Adrenal gland (tissue), 19 donors: ENCODE measurements at places on chromosomes 13 and 19. TPM values are rescaled to one million over a fixed set of nuclear protein-coding genes. Genes with fewer than 3 reads are reported as not detected.

- no peak for DNase-seq
- no peak overlapping the region for H3K4me3 ChIP-seq
- H3K27me3 ChIP-seq = peaks cover 38% of the 10 kb centered on the region
- no peaks in the 10 kb centered on the region for H3K4me1 ChIP-seq
- H3K27ac ChIP-seq = no peak overlapping the region
Observed at GRCh38 chr13:83882606-83882959, 309 bp upstream of the SLITRK1 start.

GRCh38 chr19:49361438-49362047, 673 bp downstream of the TEAD2 start:
- peak; percentile 83 for DNase-seq
- peaks cover 10% of the 10 kb centered on the region for H3K36me3 ChIP-seq
- H3K4me3 ChIP-seq = peak overlapping the region; percentile 45

GRCh38 chr19:40305403-40305802, 20.3 kb upstream of the AKT2 start:
- no peaks in the 10 kb centered on the region for H3K27me3 ChIP-seq
- no peak overlapping the region for H3K4me3 ChIP-seq
- peak; percentile 81 for DNase-seq
- H3K27ac ChIP-seq = no peak overlapping the region
- H3K4me1 ChIP-seq = no peaks in the 10 kb centered on the region
- H3K36me3 ChIP-seq = no peaks in the 10 kb centered on the region

Gene KLK2
- total RNA-seq = not detected

- no peaks in the 10 kb centered on the region for H3K27me3 ChIP-seq
- H3K27ac ChIP-seq = no peak overlapping the region
- no peaks in the 10 kb centered on the region for H3K4me1 ChIP-seq
Observed at GRCh38 chr19:43306097-43306496, 36.8 kb upstream of the PSG9 start.

Gene OR7D4
- not detected for total RNA-seq

GRCh38 chr19:35433448-35433847, 14.6 kb upstream of the FFAR2 start:
- H3K27ac ChIP-seq = no peak overlapping the region
- no peaks in the 10 kb centered on the region for H3K36me3 ChIP-seq
- no peak for DNase-seq
- no peaks in the 10 kb centered on the region for H3K27me3 ChIP-seq

- no peaks in the 10 kb centered on the region for H3K27me3 ChIP-seq
- no peak overlapping the region for H3K4me3 ChIP-seq
- no peak for DNase-seq
- no peaks in the 10 kb centered on the region for H3K36me3 ChIP-seq
- no peak overlapping the region for H3K27ac ChIP-seq
- no peaks in the 10 kb centered on the region for H3K4me1 ChIP-seq
Observed at GRCh38 chr13:38905081-38905480, 85.5 kb downstream of the STOML3 start.

DNA sequence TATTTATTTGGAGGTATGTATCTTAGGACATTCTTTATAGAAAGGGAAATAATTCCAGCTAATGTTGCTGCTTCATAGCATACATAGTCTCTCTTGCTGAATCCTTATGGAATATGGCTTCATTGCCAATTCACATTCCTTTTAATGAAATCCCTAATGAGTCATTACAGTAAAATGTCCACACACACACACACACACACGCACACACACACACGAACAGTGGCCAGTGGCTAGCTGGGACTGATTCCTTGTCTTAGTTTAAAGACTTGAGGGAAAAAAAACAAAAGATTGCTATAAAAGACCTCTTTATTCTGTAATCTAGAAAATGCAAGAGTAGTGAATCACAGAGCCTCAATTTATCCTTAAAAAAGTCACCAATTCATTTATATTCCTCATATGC, 301.6 kb downstream of the SLITRK6 start:
- no peak for DNase-seq
- no peaks in the 10 kb centered on the region for H3K36me3 ChIP-seq
- no peaks in the 10 kb centered on the region for H3K4me1 ChIP-seq
- no peak overlapping the region for H3K27ac ChIP-seq
- no peaks in the 10 kb centered on the region for H3K27me3 ChIP-seq
- H3K4me3 ChIP-seq = no peak overlapping the region

DNA sequence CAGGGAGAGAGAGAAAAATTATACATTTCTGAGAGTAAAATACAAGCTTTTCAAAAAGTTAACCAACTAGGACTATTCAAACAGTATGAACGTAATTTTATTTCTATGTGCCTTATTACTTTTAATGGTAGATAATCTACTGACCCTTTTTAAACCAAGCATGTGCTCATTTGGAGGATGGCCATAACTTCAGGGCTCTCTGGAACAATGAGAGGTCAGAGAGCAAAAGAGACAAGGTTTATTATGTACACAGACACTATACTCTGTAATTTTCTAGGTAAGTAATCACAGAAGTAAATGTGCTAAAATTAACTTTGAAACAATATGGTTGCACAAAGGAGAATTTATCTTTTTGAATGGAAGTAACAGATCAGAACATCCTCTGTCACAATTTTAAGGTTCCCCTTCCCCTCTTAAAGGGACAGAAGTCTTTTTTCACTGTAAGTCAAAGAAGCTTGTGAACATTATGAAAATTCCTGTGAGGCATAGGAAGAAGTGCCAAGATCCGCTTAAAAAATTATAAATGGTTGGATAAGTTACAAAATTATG, 1.0 kb downstream of the POSTN start:
- no peak for DNase-seq
- no peaks in the 10 kb centered on the region for H3K4me1 ChIP-seq
- no peaks in the 10 kb centered on the region for H3K27me3 ChIP-seq
- no peaks in the 10 kb centered on the region for H3K36me3 ChIP-seq
- H3K27ac ChIP-seq = no peak overlapping the region

DNA sequence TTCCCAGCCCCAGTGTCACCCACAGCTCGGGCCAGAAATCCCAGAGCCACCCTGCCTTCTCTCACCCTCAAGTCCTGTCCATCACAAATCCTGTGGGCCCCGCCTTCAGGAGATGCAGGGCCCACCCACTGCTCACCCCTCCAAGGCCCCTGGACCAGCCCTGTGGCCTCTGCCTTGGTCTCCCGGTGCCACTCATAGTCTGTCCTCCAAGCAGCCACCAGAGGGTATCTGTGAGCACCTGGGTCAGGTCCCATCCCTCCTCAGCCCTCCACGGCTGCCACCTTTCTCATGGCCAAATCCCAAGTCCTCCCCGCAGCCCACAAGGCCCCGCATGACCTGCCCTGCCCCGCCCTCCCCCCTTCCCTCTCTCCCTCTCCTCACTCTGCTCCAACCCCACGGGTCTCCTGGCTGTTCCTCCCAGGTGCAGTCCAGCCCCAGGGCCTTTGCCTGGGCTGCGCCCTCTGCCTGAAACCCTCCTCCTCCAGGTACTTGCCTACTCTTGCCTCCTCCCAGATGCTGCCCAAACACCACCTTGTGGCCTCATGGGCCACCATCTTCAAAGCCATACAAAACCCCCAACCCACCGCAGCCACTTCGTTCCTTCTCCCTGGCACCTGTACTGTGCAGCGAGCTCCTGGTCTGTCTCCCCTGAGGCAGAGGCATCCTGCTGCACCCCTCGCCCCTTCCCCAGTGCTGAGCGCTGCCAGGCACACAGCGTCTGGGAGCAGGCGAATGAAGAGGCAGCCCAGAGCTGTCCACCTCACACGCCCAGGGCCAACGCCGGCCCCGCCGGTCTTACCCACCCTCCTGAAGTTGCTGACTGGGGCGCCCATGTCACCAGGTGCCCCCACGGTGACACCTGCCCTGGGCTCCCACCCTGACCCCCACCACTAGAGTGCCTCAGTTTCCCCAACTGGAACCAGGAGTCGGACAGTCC, 13.2 kb upstream of the UQCR11 start:
- DNase-seq = peak; percentile 30
- H3K4me1 ChIP-seq = no peaks in the 10 kb centered on the region
- H3K36me3 ChIP-seq = no peaks in the 10 kb centered on the region
- H3K4me3 ChIP-seq = no peak overlapping the region

Gene PCDH9
- 3.6 TPM for total RNA-seq

Gene FLT3
- total RNA-seq = 0.43 TPM

DNA sequence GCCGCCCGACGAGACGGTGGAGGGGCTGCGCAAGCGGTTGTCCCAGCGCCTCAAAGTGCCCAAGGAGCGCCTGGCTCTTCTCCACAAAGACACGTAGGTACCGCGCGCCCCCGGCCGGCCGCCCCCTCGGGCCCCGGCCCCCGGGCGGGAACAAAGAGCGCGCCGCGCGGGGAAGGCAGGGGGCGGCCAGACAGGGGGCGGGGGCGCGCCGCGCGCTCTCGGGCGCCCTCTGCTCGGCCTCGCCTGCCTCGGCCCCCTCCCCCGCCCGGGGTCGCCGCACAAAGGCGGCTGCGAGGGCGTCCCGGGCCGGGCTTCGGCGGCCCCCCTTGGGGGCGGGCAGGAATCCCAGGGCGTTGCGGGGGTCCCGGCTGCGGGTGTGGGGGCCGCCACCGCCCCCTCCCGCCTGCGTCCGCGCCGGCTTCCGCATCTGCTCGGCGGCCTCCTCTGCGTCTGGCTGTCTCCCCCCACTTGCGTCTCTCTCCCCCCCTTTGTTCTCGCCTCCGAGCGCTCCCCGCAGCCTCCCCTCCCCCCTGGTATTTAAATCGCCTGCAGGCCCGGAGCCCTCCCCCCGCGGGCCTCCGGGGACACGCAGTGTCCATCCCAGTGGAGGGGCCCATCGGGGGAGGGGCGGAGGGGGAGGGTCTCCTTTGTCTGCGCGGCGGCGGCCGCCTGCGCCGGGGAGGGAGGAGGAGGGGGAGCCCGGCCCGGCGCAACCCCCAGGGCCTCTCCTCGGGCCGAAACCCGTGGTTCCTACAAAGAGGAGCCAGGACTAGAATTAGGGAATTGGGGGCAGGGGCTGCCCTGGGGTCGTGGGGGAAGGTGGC, 2.3 kb downstream of the MIDN start:
- H3K4me3 ChIP-seq = peak overlapping the region; percentile 40
- H3K36me3 ChIP-seq = peaks cover 33% of the 10 kb centered on the region
- H3K4me1 ChIP-seq = peaks cover 49% of the 10 kb centered on the region

GRCh38 chr19:49677231-49677900, at the start of gene PRMT1:
PRMT1 (plus strand) TSS chr19:49677271; CDS start chr19:49677281, 10 bp downstream.
- peak; percentile 46 for DNase-seq
- H3K36me3 ChIP-seq = no peaks in the 10 kb centered on the region
- H3K27me3 ChIP-seq = no peaks in the 10 kb centered on the region
- peaks cover 49% of the 10 kb centered on the region for H3K4me1 ChIP-seq
- H3K4me3 ChIP-seq = peak within 1 kb of the TSS; percentile 13
- H3K27ac ChIP-seq = peak within 1 kb of the TSS; percentile 96

DNA sequence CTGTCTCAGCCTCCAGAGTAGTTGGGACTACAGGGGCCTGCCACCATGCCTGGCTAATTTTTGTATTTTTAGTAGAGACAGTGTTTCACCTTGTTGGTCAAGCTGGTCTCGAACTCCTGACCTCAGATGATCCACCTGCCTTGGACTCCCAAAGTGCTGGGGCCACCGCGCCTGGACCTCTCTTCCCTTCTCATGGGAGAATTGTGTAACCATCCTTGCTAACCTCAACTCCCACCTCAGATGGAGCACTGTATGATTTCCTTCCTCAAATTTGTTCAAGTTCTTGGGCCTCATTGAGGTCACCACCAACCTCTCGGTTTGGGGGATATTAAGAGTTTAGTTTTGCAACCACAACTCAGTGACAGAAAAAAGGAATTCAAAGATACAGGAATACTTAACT, 10.7 kb downstream of the LILRA5 start:
- no peaks in the 10 kb centered on the region for H3K4me1 ChIP-seq
- no peak overlapping the region for H3K27ac ChIP-seq
- H3K36me3 ChIP-seq = no peaks in the 10 kb centered on the region
- DNase-seq = no peak
- no peak overlapping the region for H3K4me3 ChIP-seq

Gene PRR22
- total RNA-seq = 1.3 TPM
